ENCODE measurements at places on chromosomes 6 and 20.

GRCh38 chr6:169935348-169935718 is 183.9 kb downstream of the ERMARD start:
- no peak for DNase-seq

DNA sequence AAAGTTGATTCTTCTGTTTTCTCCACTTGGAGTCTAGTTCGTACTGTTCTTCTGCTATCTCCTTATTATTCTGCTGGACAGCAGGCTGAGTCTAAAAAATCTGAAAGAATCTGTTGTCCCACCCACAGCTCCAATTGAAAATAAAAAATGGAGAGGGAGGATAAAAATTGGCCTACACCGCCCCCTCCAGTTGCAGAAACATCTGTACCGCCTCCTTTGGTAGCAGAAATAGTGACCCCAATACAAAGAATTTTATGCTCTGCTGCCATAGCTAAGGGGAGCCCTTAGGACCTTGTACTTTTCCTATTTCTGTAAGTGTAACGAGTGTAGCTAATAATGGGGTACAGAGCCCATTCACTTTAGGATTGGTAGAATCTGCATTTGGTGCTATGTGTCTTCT is 4.9 kb upstream of the FKBP1A start:
- DNase-seq, result peak; percentile 21

GRCh38 chr6:89392823-89393222 is 19.2 kb downstream of the RRAGD start:
- no peak for DNase-seq

DNA sequence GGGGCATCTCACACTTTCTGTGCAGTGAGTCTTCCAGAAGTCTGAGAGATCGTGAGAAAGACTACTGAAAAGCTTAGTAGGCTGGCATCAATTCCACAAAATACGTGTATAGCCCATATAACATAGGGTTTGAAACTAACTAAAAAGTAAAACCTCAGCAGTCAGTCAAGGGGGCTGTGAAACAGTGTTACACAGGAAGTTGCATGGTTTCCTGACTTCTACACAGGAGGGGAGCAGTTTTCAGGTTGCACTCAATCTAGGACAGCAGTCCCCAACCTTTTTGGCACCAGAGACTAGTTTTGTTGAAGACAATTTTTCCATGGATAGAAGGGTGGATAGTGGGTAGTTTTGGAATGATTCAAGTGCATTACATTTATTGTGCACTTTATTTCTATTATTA is 4.7 kb upstream of the LY86 start:
- DNase-seq, result peak; percentile 82

- DNase-seq, result no peak
Measured at GRCh38 chr6:130421585-130421984, 55.8 kb downstream of the TMEM200A start.

GRCh38 chr6:148375401-148375800 is 32.8 kb downstream of the SASH1 start:
- no peak for DNase-seq

- DNase-seq, result no peak
Measured at GRCh38 chr6:2469428-2469827, 224.0 kb upstream of the GMDS start.

- no peak for DNase-seq
Measured at GRCh38 chr6:33904050-33904746, 100.4 kb upstream of the MLN start.

DNA sequence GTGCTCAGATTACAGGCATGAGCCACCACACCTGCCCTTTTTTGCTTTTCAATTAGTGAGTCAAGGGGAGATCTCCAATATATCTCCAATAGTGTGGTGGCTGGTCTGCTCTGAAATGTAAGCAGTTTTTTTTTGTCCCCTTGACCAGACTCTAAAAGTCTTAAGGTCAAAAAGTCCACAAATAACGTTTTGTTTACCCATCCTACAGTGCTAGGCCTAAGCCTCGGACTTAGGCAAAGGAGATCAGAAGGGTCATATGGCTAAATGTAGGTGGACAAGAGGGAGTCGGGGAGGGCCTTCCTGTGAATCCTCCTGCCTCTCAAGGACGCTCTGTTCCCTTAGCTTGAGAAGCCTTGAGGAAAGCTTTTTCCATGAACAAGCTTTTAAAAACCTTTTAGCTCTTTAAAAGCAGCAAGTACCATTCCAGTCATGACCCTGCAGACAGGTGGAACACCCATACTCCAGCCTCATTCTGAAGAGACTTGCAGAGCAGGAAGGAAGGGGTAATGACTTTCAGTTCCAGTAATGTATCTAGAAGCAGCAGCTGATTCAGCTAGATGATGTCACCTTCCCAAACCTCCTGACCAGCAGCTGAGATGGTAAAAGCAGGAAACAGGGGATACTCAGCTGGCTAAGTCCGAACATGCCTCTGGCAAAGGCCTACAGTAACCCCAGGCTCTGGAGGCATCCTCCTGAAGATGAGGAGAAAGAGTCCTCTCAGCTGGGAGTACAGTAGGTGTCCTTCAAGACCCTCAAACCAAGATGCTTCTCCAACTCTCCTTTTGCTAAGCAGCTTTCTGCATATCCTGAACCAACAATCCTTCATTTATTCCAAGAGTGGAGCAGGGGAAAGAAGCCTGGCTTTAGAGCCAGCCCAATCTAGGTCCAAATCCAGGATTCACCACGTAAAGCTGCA is 23.6 kb downstream of the BCL2L1 start:
- DNase-seq, result no peak

- DNase-seq, result peak; percentile 83
Measured at GRCh38 chr6:43774776-43775534, 4.9 kb downstream of the VEGFA start.

GRCh38 chr6:100266494-100267401 is 198.0 kb downstream of the SIM1 start:
- no peak for DNase-seq

- no peak for DNase-seq
Measured at GRCh38 chr20:24077145-24077544, 88.6 kb upstream of the GGTLC1 start.

DNA sequence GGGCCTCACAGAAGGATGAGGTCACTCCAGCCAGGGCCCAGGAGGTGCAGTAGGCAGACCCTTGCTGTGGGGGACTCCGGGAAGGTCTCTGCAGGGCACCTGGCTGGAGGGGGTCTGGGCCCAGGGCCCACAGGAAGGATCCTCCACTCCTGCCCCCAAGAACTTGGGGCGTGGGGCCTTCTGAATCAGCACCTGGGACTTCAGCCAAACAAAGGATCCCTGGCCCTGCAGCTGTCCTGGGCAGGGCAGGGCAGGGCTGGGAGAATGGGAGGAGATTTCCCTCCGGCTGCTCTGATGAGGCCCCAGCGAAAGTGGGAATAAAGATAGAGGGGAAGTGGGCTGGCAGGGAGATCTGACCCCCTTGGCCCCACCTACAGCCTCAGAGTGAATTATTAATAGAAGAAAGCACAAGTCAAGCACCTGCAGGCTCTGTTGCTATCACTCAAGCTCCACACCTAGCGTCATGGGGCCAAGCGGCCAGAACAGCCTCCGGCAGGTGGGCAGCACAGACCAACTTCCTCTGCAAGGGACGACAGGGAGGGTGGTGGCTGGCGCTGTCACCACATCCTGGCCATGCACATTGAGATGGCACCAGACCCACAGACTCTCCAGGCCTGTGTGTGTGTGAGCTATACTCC is 61.6 kb upstream of the MRPS10 start:
- no peak for DNase-seq

DNA sequence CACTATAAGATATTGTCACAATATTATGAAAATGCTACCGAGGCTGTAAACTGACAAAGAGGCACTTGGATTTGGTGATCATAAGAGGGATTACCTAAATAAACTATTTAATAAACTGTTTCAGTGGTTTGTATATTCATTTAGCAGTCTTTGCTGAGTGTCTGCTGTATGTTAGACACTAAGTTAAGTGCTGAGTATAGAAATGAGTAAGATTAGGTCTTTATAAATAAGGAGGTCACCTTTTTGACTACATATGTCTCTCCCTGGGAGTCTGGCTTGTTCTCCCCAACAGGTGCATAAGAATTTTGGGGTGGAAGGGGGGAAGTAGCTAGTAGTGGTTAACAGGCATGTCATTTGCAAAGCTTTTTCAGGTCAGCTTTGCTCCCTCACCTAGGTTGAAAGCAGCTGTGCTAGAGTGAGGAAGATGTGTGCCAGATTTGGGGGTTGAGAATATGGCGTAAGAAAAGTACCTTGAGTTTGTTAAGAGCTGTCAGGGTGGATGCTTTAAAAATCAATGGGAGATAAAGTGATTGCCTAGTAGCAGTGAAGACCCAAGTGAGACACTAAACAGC is 246.3 kb downstream of the ZFAND3 start:
- no peak for DNase-seq

GRCh38 chr6:152552616-152553209 is 84.4 kb downstream of the SYNE1 start:
- DNase-seq, result peak; percentile 82

DNA sequence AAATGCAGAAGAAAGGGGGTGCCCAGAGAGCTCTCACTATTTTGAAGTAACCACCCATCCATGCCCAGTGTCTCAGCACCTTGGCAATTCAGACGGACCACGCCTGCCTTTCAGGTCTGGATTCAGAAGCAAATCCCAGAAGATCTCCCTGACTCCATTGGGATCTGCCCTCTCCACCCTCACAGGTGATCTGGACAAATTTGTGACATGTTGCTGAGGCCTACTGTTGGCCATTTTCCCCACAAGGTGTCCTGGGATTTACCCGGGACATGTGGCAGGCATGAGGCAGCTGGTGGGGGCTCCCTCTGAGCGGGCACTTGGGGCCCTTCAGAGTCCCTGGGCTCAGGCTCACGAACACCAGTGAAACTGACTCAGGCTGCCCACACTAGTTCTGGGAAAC is 51.9 kb upstream of the IYD start:
- no peak for DNase-seq

GRCh38 chr6:14361956-14362587 is 244.5 kb downstream of the CD83 start:
- no peak for DNase-seq

GRCh38 chr6:61940919-61941318 is 345.1 kb downstream of the KHDRBS2 start:
- DNase-seq, result no peak

DNA sequence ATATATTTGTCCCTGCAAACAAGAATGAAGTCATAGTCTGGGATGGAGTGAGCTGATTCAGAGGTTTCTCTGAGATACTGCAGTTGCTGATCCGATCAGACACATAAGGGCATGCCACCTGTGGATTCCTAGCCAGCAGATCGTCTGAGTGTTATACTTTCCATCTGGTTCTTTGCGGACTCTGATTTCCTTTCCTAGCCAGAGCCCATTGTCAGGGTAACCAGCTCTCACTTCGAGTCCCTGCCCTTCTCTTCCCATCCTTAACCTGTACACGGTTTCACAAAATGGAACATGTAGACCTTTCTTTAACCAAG is 100.9 kb downstream of the TMEM200A start:
- DNase-seq, result no peak

- peak; percentile 10 for DNase-seq
Measured at GRCh38 chr20:64080013-64080812, at the start of gene OPRL1. Gene OPRL1 (plus strand): TSS chr20:64080082. CDS start chr20:64092721, 12,639 bp downstream.

DNA sequence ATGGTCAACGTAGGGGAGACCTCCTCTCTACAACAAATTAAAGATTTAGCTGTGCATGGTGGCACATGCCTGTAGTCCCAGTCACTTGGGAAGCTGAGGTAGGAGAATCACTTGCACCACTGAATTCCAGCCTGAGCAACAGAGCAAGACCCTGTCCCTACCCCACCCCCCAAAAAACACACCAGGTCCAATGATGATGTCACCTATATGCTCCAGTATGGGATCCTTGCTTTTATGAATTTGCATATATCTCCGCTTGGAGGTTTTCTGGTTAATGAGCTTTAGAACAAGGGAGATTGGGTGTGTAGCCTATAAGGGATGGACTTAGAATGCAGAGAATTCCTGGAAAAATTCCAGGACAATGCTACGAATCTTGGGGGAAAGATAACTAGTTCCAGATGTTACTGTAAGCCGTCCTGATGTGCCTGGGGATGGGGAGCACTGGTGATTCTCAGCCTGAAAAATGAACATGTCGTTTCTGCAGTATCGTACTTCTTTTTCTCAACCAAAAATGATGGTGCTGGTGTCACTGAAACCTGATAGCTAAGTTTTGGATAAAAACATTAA is 61.1 kb downstream of the ZBTB2 start:
- no peak for DNase-seq
